Stomach (tissue), 19 donors: ENCODE measurements at places on chromosomes 2 and 18.

GRCh38 chr2:222465746-222466145, 41.4 kb downstream of the SGPP2 start:
- no peak for DNase-seq

- no peak for DNase-seq
Observed at GRCh38 chr18:77002496-77002895, 130.1 kb downstream of the MBP start.

- DNase-seq = peak; percentile 91
Observed at GRCh38 chr2:96549967-96550786, 13.6 kb downstream of the ARID5A start.

- no peak for DNase-seq
Observed at GRCh38 chr2:169185711-169186110, 116.3 kb downstream of the DHRS9 start.

DNA sequence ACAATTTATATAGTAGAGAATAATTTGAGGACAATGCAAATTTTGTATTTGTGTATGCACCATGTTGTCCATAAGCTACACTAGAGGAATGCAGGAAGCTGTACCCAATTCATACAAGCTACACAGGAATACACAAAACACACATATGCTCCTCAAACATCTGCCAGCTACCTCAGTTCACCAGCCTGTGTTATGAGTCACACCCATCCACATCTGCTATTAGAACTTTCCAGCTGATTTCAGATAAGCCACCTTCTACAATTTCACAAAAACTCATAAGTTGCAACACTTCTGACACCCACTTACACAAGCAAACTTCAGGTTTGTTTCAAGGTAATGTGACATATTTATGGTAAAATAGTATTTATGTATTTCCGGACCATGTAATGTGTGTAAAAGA, 438.9 kb downstream of the SATB2 start:
- no peak for DNase-seq

DNA sequence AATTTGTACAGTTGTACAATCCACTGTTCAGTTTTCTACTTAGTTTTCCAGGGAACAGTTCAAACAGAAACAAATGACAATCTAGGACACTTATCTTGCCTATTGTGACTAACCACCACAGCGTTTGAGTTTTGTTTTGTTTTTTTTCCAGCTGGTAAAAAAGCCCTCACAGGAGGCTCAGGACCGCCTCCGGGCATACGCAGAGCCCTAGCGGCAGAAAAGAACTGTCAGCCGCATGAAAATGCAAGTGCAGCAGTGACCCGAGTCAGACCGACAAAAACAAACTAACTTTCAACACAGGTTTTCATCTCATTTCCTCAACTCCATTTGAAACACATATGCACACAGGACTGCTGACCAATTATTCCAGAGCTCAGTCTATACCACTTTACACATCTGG, 68.6 kb downstream of the STEAP3 start:
- peak; percentile 63 for DNase-seq

DNA sequence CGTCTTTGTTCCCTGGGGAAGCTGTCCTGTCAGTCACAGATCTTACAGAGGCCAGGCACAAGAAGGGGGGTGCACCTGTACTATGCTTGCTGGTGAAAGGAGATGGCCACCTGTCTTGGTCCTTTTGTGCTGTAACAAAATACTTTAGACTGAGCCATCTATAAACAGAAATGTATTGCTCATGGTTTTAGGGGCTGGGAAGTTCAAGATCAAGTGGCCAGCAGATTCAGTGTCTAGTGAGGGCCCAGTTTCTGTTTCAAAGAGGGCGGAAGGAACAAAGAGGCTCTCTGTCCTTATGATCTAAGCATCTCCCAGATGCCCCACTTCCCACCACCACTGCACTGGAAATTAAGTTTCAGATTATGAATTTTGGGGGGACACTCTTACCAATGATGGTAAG, 35.5 kb upstream of the RPL37A start:
- DNase-seq = no peak

DNA sequence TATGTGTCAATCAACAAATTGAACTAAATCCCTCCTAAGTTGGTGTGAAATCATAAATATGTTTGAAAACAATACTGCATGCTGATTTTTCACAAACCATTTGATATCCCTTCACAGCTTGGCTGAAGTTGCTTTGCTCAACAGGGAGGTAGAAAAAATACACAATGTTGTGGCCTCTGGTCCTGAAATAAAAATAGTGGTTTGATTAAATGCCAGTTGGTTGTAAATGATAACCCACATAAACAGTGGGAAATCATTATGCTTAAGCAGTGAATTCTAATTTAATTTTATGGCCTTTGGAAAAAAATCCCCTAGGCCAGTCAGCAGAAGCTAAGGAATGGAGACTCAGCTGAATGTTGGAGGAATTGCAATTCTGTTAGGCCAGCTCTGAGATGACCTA, 359.4 kb upstream of the CWC22 start:
- DNase-seq = no peak
